Esophagus muscularis mucosa (tissue), 4 donors: ENCODE measurements at places on chromosomes 1 and 21. TPM values are rescaled to one million over a fixed set of nuclear protein-coding genes. Genes with fewer than 3 reads are reported as not detected.
A peak's percentile ranks its signal among the peaks of the same experiment; 100 is the strongest.

DNA sequence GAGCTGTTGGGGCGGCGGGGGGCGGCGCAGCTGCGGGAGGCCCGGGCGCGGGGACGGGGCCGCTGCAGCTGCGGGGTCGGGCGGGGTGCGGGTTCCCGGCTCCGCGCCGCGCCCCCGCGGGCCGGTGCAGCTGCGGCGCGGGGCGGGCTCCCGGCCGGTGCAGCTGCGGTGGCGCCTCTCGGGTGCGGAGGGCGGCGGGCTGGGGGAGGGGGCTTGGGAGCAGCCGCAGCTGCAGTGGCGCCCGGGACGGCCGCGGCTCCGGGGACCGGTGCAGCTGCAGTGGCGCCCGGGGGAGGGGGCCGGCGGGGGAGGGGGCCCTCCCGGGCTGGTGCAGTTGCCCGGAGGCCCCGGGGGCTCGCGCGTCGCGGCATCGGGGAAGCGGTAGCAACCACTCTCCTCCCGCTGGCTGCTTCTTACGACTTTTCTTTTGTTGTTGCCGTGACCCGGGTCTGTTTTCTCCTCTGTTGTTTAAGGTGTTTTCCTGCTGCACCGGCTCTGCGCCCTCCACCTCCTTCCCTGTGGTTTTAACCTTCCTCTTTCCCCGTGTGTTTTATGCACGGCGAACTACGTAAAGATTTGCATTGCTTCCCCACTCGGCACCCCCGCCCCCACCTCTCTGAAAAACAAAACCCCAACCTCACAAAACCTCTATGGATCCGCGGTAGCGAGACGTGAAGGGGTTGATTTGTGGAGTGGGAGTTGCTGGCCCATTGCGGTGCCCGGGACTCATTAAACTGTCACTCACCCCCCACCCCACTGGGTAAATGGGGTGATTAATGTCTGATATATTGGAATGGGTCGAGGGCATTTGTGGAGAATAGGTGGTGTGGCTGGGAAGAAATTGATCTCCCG lies 1.7 kb upstream of the ZBTB18 start:
- H3K27ac ChIP-seq: peak overlapping the region; percentile 99
- H3K4me3 ChIP-seq: peak overlapping the region; percentile 97
- H3K36me3 ChIP-seq: peaks cover 8% of the 10 kb centered on the region
- H3K27me3 ChIP-seq: no peaks in the 10 kb centered on the region

DNA sequence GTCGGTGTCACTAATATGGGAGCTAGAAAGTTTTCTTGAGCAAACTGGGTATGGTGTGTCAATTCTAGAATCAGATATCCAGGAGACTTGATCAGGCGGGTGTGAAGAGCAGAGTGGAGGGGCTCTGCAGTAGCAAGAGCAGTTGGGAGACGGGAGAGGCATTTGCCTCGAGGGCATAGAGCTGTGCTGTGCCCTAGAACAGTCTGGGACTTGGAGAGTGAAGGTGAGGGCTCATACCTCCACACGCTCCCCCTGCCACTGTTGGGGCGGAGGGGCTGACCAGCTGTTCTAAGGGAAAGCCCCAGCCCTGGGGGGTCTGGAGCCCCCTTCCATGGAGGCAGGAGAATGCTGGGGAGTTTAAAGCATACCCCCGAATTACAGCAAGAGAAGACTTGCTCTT lies 33.8 kb downstream of the SIM2 start:
- H3K4me3 ChIP-seq: no peak overlapping the region
- H3K27me3 ChIP-seq: no peaks in the 10 kb centered on the region
- H3K27ac ChIP-seq: no peak overlapping the region

DNA sequence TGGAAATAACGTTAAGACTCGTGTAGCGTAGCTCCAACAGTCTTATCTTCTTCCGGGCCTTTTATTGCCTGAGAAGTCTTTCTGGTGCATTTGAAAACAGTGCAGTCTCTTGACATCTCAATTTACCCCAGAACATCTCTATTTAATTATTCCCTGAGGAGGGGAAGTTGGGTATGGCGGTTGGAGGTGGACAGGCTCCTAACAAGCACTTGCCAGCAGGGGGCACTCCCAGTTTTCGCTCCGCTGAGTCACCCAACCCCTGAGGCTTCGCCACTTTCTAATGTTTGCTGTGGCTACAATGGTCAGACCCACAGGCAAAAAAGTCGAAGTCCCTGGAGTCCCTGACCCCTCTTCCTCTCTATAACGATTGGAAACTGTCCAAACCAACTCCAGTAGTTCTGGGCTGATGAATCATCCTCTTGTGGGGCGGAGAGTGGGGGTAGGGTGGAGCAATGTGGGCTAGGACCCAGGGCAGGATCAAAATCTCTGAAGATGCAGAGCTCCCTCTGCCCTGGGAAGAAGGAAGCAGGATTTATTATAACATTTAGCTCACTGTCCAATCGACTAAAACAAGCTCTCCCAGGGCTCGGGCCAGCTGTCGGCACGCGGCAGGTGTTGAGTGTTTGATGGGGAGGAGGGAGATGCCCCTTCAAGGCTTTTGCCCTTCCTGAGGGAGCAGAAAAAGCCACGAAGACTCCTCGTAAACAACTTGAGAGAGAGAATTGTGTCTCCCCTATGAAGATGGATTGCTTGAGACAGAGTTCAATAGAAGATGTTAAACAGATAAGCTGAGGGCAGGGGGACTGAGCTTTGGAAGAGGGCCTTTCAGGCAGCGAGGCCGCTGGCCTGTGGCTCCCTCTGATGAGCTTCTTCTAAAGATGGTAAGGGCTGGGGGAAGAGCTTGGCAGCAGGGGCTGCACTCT lies 85.7 kb downstream of the BRINP2 start:
- H3K36me3 ChIP-seq: no peaks in the 10 kb centered on the region
- H3K27me3 ChIP-seq: no peaks in the 10 kb centered on the region
- H3K27ac ChIP-seq: no peak overlapping the region
- H3K4me1 ChIP-seq: peaks cover 9% of the 10 kb centered on the region

- H3K27me3 ChIP-seq: no peaks in the 10 kb centered on the region
- H3K36me3 ChIP-seq: no peaks in the 10 kb centered on the region
- no peak overlapping the region for H3K4me3 ChIP-seq
- peaks cover 25% of the 10 kb centered on the region for H3K4me1 ChIP-seq
Measured at GRCh38 chr1:110643879-110644472, 30.8 kb downstream of the KCNA3 start.

DNA sequence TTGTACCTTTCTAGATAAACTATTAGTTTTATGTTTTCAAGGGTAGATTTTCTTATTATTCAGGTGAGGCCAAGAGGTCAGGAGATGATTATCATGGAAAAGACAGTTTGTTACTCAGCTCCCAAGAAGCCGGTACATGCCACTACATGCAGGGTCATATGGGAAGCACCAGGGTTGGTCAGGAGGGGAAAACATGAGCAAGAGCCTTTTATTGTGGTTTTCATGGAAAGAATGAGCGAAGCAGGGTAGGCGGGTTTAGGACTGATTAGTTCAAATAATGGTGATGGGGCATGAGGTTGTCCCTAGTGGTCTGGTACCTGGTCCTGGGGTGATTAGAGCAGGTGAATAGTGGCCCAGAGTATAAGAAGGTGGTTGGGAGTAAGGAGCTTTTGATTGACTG lies 189.9 kb downstream of the APP start:
- H3K27ac ChIP-seq: no peak overlapping the region
- H3K36me3 ChIP-seq: no peaks in the 10 kb centered on the region
- peaks cover 5% of the 10 kb centered on the region for H3K4me1 ChIP-seq

The ITLN2 gene
- total RNA-seq: not detected

The HCRTR1 gene
- 1.7 TPM for total RNA-seq

The RXRG gene
- total RNA-seq: 1.7 TPM
